ENCODE measurements at places on chromosomes 7 and 10.
A peak's percentile ranks its signal among the peaks of the same experiment; 100 is the strongest.

- no peak for DNase-seq
These were observed 316.3 kb downstream of the PARD3 start for GRCh38 chr10:34498821-34499220.

DNA sequence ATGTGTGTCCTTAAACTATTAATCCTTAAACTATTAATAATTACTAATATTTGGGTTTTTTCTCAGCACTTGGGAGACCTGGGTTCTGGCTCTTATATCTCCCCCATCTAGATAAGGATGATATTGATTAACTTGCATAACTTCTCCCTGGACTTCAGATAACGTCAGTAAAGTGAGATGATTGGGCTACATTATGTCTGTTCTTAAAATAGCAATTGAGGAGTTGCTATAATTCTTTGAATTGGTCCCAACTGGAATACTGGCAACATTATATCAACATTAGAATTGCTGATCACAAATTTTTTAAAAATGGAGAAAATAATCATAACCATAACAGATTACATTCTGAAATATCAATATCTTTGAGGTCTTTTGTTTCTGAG is 1.9 kb downstream of the APBB1IP start:
- no peak for DNase-seq

DNA sequence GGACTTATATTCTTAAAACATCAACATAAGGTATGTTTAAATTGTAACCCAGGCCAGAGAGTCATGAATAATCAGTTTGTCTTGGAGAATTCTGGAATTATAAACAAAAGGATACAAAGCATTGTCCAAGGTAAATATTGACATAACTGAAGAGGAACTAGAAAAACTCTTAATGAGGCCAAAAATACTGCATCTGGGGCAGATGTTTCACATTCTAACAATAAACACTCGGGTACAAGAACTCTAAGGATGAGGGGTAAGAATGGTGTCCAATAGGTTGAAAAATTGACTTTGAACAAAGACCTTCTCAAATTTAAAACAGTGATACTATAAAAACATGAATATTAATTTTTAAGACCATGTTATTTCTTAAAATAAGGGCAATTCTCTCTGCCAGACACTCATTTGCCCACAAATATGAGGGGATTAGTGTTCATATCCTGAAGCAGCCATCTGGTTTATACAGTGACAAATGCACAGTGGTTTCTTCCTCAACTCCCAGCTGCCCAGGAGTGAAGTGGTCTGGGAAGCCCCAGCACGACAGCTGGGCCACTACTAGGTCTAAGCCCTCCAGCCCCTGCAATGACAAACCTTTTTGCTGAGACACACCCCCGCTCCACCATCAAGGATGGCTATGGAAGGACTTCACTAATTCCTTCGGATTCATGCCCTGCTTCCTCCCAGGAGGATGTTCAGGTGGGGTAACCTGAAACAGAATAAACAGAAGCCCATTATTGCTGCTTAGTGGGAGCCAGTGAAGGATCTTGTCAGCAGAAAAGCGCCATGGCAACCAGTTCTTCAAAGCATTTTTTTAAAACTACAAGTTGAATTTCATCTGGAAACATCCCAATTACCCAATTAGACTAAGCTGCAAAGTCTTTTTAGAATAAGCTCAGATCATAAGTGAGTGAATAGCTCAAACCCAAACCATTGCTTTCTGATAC is 107.5 kb upstream of the ARID5B start:
- DNase-seq = peak; percentile 80

- DNase-seq = peak; percentile 35
These were observed 354.1 kb upstream of the CELF2 start for GRCh38 chr10:10663622-10664021.

GRCh38 chr7:36606976-36607720 is 117.1 kb downstream of the AOAH start:
- no peak for DNase-seq

- DNase-seq = no peak
These were observed 20.9 kb upstream of the TBL2 start for GRCh38 chr7:73599151-73599882.

- DNase-seq = peak; percentile 50
These were observed 78.7 kb downstream of the TCF7L2 start for GRCh38 chr10:113028456-113029440.

DNA sequence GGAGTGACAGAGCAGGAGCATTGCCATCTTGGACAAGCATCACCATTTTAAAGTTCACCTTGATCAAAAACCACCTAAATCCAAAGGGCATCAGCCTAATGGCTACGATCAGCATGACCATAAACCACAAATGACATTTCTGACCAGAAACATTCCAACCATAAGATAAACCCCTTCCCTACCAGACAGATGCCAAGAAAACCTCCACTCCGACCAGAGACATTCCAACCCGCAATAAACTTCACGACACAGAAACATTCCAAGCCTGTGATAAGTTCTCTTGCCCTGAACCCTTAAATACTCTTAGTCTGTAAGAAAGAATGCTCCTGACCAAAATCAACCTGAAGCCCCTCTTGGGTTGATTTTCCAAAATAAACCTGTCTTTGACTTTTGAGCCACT is 606.9 kb downstream of the POM121L12 start:
- DNase-seq = no peak

DNA sequence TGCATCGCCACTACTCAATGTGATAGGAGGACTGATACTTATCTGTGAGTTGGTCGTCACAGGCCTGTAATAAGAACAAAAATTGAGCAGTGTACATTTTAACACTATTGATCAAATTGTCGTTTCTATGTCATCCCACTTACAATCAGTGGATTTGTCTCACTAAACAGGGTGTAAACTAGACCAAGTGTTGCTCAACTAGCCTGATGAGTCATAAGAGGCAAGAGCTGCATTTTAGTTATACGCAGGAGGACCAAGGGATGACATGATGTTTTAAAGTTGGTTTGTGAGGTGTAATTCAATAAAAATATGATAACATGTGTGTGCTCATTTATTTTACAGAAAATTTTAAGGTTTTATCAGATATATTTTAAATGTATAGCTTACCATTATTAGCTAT is 1239.2 kb downstream of the REEP3 start:
- no peak for DNase-seq

- DNase-seq = no peak
These were observed 957.0 kb upstream of the LRRTM3 start for GRCh38 chr10:65968871-65969270.

DNA sequence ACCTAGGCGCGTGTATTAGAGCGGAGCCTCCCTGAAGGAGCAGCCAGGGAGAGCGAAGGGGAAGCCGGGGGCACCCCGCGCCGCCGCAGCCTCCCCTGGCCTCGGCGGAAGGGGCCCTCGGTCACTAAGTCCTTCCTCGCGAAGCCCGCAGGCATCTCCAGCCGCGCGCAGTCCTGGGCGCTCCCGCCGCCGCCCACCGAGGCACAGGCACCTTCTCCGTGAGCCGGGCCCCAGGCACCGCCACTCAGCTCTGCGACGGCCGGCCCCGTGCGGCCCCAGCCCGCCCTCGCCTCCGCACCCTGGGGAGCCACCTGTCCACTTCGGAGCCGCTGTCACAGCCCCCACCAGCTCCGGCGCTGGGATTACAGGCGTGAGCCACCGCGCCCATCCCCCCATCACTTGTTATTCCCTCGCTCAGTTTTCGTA is 80.8 kb downstream of the ZNF467 start:
- no peak for DNase-seq

DNA sequence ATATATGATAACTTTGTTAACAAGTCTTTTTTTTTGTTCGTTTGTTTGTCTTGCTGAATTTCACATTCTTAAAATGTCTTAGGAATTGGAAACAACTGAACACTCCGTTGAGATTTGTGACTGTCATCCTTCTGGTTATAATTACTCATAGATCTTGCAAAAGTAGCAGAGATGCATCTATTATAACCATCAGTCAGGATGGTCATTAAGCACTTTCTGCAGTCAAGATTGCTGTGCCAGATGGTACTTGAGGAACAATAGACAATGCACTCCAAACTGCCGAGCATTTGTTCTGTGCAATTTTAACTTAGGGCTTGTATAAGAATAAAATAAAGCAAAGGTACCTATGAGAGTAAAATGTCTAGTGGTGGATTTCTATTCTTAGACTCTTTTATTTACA is 710.1 kb upstream of the KCND2 start:
- no peak for DNase-seq

DNA sequence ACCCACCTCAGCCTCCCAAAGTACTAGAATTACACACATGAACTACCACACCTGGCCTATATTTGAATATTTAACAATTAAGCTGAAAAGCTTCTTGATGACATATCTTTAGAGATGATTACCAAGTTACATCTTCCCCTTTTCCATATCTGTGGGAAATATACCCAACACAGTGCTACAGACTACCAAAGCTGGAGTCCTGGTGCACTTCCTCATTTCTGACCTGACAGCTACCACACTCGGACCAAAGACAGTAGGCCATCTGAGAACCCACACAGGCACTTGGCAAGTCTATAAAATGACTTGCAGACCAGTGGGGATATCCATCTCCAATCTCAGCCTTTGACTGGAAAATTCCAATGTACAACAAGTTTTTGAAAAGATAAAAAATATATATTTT is 270.4 kb upstream of the KLF14 start:
- DNase-seq = no peak

DNA sequence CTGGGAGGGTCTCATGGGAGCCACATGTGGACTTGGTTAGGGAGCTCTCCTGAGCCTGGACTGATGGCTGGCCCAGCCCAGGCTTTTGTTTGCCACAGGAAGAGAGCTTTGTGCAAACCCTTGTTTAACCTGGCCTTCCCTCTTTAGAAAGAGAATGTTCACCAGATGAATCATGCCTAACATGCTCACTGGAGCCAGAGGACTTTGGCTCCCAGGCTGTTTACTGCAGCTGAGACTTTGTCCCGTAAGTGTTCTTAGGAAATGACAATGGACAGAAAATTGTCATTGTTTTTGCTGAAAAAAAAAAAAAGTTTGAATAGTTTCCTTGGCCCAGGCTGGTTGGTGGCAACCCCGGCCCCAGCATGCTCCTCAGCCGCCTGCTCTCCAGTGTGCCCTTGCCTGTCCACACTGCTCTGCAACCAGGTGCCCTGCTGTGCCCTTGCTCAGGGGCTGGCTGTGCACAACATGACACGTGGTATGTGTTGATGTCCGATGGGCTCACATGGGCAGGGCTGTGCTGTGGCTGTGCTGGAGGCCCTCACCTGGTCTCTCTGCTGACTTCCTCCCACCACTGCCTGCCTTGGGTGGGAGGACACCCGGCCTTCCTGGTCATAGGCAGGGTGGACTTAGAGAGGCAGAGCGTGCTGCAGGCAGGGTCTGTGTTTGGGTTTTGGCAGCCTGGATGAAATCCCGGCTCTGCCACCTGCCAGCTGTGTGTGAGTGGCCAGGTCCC is 215.3 kb upstream of the ZNF32 start:
- peak; percentile 93 for DNase-seq

DNA sequence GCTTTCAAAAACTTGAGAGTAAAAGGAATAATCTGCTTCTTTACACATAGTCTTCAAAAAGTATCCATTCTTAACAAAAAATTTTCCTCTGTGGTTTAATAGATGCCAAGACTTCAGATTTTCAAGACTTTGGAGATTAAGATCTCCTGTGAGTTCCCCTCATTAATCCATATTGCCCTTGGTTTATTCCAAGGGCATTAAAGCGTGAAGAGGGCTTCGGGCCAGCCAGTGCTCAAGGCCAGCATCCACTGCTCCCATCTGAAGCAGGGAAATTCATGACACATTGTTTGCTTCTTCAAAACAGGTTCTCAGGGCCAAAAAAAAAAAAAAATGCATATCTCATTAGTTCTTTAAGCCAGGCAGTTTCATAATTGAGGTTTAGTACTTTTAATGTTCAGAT is 137.3 kb upstream of the RHOBTB1 start:
- DNase-seq = no peak

DNA sequence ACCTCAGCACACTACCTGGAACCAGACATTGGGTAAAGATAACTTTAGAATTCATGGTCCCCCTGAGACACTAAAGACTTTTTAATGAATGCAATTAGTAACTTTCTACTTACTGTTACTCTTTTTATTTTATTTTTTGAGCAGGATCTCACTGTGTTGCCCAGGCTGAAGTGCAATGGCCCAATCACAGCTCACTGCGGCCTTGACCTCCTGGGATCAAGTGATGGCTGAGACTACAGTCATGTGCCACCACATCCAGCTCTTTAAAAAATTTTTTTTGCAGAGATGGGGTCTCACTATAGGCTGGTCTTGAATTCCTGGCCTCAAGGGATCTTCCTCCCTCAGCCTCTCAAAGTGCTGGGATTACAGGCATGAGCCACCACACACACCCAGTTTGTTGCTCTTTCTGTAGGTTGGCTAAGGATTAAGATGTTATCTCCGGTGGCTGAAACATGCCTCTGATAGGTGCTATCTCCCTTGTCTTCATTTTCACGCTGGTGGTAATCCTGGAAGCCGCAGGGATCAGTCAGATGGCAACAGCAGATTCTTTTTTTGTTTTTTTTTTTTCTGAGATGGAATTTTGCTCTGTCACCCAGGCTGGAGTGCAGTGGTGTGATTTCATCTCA is 128.3 kb downstream of the TCF7L2 start:
- DNase-seq = no peak

DNA sequence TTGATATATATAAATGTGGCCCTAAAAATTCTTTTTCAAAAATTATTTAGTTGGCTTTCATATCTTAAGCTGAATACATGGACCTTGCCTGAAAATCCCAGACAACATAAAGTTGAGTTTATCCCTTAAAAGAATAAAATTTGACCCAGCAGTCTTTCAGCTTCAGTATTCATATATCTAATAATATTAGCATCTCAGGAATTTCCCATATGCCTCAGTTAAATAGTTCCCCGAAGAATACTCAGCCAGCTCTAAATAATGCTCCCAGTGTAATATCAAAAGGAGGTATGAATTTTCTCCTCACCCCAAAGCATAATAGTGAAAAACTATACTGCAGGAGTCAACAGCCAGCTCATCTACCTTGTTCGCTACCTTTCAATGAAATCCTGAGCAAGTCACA is 145.9 kb downstream of the CTNNA3 start:
- no peak for DNase-seq

DNA sequence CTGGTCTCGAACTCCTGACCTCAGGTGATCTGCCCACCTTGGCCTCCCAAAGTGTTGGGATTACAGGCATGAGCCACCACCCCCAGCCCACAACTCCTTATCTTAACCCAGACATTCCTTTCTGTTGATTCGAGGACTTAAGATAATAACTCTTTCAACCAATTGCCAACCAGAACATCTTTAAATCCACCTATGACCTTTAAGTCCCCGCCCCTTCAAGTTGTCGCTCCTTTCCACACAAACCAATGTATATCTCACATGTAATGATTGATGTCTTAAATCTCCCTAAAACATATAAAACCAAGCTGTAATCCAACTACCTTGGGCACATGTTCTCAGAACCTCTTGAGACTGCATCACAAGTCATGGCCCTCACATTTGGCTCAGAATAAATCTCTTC is 7.8 kb upstream of the ANKRD2 start:
- DNase-seq = no peak
